Stimulated activated CD8-positive, alpha-beta memory T cell treated with anti-CD3 and anti-CD28 coated beads, Interleukin-4, amount 100 ng/mL, for 48 hours (primary cell): ENCODE measurements at places on chromosomes 7 and 10.

GRCh38 chr10:60944910-60945297 lies 919 bp upstream of the RHOBTB1 start:
- DNase-seq: no peak

- DNase-seq: no peak
Measured at GRCh38 chr7:122430710-122431109, 126.2 kb upstream of the FEZF1 start.

DNA sequence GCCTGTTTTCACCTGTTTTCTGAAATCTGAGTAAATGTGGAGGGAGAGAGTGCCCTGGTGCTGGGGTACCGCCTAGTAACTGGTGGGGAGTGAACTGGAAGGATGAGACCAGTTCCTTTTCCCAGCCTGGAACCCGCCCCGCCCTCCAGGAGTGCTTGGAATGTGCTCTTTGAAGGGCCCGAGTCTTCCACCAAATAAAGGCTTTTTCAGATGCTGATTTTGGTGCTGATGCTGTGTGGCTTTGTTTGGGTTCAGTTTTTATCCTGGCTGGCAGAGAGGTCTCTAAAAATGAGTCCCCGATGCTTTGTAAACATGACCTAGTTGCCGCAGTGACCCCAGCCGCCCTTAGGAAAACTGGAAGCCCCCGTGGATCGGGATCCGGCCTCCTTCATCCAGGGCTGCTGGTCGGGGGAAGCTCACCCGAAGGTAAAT lies 25.9 kb downstream of the FOXK1 start:
- no peak for DNase-seq

- DNase-seq: no peak
Measured at GRCh38 chr10:77865580-77866324, 60.8 kb downstream of the DLG5 start.

GRCh38 chr7:116742641-116743040 lies 70.6 kb downstream of the MET start:
- DNase-seq: no peak

- DNase-seq: peak; percentile 85
Measured at GRCh38 chr10:13348216-13349017, at the start of gene SEPHS1. SEPHS1 (minus strand) TSS chr10:13348293; CDS start chr10:13344950, 3,343 bp downstream.

DNA sequence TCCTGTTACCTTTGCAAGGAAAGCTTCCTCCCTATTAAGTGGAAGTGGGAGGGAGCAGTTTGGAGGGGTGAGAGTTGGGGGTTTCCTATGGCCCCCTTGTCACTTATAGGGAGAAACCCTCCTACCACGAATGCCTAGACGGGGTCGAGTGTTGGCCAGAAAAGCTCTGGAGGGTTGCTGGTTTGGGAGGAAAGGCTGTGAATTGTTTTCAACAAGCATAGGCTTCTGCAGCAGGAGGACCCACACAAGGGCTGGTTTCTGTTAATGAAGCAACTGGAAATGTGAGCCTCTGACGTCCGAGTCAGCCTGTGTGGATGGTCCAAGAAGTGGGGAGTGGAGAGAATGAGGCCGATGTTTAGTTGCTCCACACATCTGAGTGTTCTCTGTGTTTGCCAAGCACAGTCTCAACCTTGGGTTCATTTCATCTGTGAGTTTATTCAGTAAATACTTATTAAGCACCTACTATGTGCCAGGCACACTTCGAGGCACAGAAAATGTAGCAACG lies 37.3 kb upstream of the LEP start:
- DNase-seq: no peak

- no peak for DNase-seq
Measured at GRCh38 chr7:44757311-44757710, 8.7 kb downstream of the ZMIZ2 start.

GRCh38 chr10:85919491-85920021 lies 447.0 kb downstream of the GRID1 start:
- no peak for DNase-seq
